ENCODE measurements at places on chromosomes 12 and 14.
A peak's percentile ranks its signal among the peaks of the same experiment; 100 is the strongest.

- no peak for DNase-seq
Observed at GRCh38 chr14:75630695-75631452, 29.8 kb downstream of the ERG28 start.

DNA sequence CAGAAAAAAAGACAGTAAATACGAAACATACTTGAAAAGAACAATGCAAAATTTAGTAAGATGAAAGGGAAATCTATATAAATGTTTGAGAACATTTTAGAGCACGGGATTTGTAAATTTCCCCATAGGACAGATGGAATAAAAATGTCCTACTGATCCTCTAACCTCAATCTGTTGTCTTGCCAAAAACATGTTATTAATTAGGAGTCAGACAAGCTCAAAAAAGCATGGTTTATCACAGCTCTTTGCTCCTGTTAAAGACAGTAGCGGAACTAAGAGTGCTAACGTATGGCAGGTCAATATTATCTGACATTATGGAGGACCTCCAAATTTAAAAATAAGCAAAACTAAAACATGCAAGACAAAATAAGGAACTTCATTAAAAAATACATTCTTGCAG is 12.9 kb downstream of the GMFB start:
- DNase-seq = no peak

GRCh38 chr12:131258398-131258797 is 304.7 kb downstream of the ADGRD1 start:
- DNase-seq = no peak

GRCh38 chr14:103021684-103022001 is 35.7 kb downstream of the CDC42BPB start:
- no peak for DNase-seq

- no peak for DNase-seq
Observed at GRCh38 chr12:113184098-113184899, 979 bp downstream of the DDX54 start.

- DNase-seq = peak; percentile 30
Observed at GRCh38 chr14:45838597-45838996, 585.6 kb upstream of the MIS18BP1 start.

DNA sequence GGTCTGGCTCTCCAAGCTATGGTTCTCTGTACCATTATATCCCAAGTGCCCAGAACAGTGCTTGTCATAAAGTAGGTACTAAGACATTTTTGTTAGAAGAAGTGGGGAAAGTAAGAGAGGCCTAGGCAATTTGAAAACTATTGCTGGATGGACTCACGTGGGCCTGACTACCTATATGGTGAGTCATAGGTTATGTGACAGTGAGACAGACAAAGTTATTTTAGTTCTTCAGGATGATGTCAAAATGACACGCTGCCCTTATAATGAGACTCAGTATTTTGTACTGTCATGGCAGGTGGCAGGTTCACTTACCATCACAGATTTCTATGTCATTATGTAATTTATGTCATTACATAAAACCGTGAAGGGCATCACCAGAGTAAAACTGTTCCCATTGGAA is 53.1 kb downstream of the PARP11 start:
- DNase-seq = no peak

GRCh38 chr14:36424478-36425102 is 95.4 kb downstream of the NKX2-1 start:
- peak; percentile 97 for DNase-seq

- DNase-seq = no peak
Observed at GRCh38 chr12:21248679-21249078, 86.0 kb downstream of the SLCO1A2 start.

- DNase-seq = no peak
Observed at GRCh38 chr12:104740668-104741067, 217.4 kb downstream of the SLC41A2 start.

DNA sequence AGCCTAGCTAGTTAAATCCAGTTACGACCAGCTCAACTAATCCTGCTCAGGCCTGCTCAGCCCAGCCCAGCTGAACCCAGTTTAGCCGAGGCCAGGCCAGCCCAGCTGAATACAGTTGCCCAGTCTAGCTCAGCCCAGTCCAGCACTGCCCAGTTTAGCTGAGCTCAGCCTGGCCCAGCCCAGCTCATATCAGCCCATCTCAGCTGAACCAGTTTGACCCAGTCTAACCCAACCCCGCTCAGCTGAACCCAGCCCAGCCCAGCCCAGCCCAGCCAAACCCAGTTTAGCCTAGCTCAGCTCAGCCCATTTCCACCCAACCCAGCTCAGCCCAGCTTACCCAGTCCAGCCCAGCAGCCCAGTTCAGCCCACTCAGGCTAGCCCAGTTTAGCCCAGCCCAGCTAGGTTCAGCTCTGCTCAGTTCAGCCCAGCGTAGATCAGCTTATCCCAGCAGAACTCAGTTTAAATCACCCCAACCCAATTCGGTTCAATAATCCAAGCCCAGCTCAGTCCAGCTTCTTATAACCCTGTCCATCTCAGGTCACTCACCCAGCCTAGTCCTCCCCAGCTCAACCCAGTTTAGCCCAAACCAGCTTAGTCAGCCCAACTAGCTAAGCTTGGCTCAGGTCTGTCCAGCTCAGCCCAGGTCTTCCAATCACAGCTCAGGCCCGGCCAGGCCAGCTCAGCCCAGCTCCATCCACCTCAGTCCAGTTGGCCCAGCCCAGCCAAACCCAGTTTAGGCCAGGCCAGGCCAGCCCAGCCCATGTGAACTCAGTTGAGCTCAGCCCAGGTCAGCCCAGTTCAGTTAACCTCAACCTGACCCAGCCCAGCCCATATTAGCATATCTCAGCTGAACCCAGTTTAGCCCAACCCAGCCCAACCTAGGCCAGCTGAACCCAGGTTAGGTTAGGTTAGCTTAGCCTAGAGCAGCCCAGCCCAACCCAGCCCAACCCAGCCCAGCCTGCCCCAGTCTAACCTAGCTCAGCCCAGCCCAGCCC is 76.7 kb downstream of the TMEM121 start:
- DNase-seq = no peak
